ENCODE measurements at places on chromosomes 4 and X.

DNA sequence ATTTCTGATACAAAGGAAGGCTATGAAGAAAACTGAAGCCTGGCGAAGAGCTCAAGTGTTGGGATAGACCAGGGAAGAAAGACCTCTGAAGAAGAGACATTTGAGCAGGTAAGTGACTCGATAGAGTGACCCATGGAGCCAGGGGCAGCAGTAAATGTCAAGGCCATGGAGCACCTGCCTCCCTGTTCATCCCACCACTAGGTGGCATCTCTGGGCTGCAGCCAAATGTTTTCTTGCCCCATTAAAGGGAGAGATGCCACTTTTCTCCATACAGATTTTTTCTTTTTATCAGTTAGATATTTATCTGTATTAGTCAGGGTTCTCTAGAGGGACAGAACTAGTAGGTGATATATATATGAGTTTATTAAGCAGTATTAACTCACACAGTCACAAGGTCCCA lies 4.9 kb upstream of the ZNF81 start:
- DNase-seq: peak; percentile 20

GRCh38 chr4:13427599-13428325 lies 56.4 kb downstream of the RAB28 start:
- no peak for DNase-seq

DNA sequence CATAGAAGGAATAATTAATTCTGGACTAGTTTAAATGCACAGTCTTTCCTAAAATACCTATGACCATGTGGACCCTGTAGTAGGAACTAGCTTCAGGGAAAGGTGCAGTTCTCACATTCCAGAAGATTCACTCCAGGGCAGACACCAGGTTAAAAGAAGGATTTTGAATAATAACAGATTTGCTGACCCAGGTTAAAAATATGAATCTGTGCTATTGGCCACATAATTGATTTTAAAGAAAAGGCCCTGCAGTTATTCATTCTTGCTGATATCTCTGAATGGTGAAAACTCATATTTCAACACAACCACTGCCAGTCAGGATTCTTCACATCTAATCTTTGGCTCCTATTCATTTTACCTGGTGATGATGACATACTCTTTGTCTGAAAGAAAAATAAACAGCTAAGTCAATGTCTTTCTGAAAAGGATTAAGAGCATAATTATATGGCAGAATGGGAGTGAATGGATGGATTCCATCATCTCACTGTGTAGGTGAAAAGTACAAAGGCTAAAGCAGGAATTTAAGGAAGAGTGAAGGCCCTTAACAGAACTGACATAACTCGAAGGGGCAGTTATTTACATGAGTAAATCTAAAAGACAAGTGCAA lies 432.8 kb downstream of the PDGFC start:
- DNase-seq: no peak

GRCh38 chrX:12771445-12772069 lies 19.7 kb upstream of the PRPS2 start:
- no peak for DNase-seq

DNA sequence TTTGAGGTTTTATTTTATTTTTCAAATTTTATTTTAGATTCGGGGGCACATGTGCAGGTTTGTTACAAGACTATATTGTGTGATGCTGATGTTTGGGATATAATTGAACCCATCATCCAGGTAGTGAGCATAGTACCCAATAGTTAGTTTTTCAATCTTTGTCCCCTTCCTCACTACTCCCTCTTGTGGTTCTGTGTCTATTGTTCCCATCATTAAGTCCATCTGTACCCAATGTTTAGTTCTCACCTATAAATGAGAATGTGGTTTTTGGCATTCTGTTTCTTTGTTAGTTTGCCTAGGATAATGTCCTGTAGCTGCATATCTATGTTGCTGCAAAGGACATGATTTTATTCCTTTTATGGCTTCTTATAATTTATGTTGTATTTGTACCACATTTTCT lies 767.2 kb upstream of the ADGRL3 start:
- DNase-seq: no peak

- no peak for DNase-seq
Observed at GRCh38 chrX:24428516-24428915, 36.6 kb upstream of the PDK3 start.

DNA sequence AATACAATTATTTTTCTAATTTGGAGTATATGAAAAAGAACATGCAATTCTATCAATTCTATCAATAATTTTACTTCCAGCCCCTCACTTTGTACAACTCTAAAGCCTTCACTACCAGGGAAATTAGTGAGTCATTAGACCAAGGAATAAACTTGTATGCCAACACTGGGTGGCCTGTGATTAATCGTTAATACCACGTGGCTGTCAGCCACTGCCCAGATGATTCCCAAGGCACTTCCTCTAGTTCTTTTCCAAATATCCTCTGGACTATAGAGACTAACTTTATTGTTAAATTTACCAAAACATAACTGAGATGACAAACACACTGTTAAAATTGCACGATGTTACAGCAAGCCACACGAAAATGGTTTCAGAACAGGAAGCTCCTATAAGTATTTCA lies 45.7 kb downstream of the MID1 start:
- no peak for DNase-seq

GRCh38 chr4:114811564-114812301 lies 213.1 kb downstream of the UGT8 start:
- no peak for DNase-seq

- DNase-seq: no peak
Observed at GRCh38 chrX:56226980-56227379, 5.2 kb upstream of the KLF8 start.

DNA sequence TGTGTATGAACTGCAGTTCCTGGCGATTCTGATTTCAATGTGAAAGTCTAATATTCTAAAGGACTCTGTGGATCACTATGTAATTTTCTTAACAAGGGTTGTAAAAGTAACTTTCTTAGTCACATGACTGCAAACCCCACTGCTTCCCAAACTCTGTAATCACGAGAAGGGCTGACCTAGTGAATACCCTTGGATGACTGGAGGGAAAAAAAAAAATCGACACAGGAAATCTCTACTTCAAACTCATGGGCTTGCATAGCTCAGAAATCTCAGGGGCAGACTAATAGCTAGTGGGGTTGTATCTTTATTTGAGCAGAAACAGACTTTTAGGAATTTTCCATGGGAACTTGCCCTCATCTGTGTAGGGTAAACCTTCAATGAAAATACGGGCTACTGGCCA lies 4.8 kb upstream of the MXRA5 start:
- DNase-seq: no peak

- DNase-seq: peak; percentile 47
Observed at GRCh38 chr4:107931775-107932321, 499 bp downstream of the CYP2U1 start.

DNA sequence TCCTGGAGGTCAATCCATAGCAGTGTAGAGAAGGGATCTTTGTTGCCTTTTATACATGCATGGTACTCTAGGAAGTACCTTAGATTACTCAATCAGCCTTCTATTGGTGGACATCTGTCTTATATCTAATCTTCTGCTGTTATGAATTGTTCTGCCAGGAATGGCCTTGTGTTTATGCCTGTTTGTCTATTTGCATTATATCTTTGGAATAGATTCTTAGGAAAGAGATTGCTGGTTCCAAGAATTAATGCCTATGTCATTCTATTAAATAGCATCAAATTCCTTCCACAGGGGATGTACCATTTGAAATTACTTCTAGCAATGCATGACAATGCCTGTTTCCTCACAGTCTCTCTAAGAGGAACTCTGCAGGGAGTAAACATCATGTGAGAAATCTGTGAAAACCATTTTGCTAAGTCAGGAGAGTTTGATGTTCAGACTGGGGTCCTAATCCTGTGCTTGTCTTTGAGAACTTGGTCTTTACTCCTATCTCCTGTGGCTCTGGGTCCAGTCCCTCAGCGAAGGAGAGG lies 42.5 kb downstream of the BEX3 start:
- DNase-seq: no peak

DNA sequence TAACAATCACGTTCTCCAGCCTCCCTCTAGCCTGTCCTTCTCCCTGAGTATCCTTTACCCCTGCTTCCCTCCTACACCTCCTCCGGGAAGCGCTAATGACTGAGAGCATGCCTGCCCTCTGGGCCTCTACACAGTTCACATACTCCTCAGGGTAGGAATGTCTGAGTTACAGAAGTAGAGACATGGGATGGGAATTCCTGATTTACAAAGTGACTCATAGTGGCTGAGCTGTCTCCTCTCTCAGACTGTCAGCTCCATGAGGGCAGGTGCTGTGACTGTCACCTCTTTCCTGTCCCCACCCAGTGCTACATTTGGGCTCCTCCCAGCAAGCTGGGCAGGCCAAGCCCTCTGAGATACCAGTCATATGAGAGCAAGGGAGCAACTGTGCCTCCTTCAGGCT lies 2.6 kb downstream of the LAS1L start:
- no peak for DNase-seq

DNA sequence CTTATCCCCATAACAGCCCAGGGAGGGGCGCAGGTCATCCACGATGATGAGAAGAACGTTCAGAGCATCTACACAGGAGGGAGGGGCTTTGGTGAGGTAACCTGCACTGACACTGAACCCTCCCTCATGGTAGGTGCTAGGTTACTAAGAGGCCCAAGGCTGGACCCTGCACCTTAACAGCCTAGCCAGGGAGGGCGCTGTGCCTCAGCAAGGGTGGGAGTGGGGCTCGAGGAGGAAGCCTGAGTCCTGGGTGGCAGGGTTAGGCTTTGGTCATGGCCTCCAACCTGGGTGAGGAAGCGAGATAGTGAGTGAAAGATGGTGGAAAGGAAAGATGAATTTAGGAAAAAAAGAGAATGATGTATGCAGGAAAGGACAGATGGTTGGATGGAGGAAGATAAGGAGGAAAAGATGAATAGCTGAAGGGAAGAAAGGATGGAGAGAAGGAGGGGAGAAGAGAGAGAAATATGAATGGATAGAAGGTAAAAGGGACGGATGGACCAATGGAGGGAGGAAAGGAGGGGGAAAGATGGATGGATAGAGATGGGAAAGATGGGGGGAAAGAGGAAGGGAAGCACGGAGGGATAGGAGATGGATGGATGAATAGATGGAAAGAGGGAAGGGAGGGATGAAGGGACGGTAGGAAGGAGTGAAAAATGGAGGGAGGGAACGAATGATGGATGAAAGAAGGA lies 736 bp downstream of the IDS start:
- peak; percentile 39 for DNase-seq

DNA sequence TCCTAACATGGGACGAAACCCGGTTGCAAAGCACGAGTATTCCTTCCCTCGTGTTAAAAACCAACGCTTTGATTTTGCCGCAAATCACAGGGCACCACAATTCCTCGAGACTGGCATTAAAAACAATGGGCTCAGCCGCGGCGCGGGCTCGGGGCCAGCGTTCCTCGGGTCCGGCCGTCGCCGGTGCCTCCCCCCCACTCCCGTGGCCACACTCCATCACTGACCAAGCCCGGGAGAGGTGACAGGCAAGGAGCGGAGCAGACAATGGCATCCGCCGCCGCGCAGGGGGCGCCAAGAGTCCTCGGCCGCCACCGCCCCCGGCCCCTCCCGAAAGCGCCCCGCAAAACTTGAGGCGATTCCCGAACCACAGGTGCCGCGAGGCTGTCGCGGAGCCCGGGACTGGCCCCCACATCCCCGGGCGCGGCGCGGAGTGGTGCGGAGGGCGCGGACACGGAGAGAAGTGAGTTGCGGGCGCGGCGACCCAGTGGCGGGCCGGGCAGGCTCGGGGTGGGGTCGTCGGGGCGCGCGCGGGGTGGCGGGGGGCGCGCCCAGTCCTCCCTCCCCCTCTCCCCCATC lies 445 bp downstream of the AP1S2 start:
- DNase-seq: peak; percentile 39

DNA sequence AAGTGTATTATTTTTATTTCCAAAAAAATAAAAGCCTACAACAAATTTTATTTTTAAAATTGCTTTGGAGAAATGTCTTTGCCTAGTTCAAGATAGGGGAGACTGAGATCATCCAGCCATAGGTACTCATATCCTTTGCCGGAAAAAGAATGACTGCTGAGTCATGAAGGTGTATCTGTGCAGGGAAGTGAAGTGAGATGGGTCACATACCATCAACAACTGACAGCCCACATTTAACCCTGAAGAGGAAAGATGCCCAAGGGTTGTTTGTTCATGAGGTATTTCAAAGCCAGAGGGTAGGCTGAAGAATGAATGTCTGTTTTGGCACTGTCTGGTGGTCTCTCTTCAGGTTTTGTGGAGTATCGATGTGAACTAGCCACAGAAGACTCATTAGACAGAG lies 106.7 kb upstream of the TTC29 start:
- no peak for DNase-seq

GRCh38 chr4:102390438-102390837 lies 45.2 kb upstream of the SLC39A8 start:
- no peak for DNase-seq

- no peak for DNase-seq
Observed at GRCh38 chrX:11309220-11309619, 16.0 kb downstream of the AMELX start.

GRCh38 chr4:10085386-10085785 lies 31.2 kb downstream of the WDR1 start:
- DNase-seq: no peak

- DNase-seq: no peak
Observed at GRCh38 chr4:105710012-105710600, 1.5 kb downstream of the GSTCD start.

DNA sequence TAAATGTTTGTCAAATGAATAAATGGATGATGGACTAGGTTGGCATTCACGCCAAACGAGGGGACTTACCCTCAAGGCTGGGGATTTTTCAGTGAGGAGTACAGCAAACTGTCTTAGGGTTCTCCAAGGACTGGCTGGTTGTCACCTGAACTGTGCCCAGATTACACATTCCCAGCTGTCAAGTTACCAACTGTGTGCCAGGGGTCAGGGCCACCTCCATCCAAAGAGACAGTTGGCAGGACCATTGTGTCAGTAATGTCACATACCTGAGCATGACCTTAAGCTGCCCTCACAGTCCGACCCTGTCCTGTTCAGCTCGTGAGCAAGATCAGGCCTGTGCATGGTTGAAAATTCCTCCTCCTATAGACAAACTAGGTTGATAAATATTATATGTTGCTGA lies 116.7 kb downstream of the MID1IP1 start:
- no peak for DNase-seq

GRCh38 chr4:153169776-153170175 lies 34.5 kb upstream of the TRIM2 start:
- no peak for DNase-seq

DNA sequence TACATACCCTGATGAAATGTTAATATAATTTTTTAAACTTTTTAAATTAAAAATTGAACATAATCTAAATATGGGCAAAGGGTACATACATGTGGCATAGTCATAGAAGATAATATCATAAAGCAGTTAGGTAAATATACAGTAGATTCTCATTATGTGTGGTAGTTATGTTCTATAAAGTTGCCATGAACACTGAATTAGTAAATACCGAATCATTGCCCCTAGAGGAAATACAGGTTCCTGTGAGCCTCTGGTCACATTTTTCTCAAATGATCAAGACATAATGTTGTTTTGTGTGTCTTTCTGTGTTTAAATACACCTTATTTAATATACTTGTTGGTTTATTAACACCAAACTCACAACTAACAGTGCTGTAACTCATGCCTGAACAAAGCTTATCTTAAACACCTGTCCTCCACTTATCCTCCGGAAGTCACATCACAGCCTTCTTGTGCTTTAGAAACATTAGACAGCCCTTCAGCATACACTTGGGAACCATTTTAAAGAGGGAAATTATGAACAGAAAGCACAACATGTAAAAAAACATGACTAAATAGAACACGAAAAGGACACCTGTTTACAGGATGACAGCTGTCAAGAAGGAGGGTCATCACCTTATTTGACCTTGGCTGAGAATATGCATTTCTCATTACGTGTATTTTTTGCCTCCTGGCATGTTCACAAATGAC lies 169.4 kb upstream of the NAP1L5 start:
- DNase-seq: no peak

- peak; percentile 28 for DNase-seq
Observed at GRCh38 chrX:136954930-136955329, 74.4 kb upstream of the RBMX start.

Data from cerebellum (tissue), 4 donors.